Endothelial cell of umbilical vein (primary cell): ENCODE measurements at places on chromosomes 11 and 22.

- no peak for DNase-seq
Observed at GRCh38 chr11:107140983-107141382, 122.7 kb upstream of the GUCY1A2 start.

GRCh38 chr11:98965775-98966174 is 55.0 kb upstream of the CNTN5 start:
- DNase-seq = no peak

DNA sequence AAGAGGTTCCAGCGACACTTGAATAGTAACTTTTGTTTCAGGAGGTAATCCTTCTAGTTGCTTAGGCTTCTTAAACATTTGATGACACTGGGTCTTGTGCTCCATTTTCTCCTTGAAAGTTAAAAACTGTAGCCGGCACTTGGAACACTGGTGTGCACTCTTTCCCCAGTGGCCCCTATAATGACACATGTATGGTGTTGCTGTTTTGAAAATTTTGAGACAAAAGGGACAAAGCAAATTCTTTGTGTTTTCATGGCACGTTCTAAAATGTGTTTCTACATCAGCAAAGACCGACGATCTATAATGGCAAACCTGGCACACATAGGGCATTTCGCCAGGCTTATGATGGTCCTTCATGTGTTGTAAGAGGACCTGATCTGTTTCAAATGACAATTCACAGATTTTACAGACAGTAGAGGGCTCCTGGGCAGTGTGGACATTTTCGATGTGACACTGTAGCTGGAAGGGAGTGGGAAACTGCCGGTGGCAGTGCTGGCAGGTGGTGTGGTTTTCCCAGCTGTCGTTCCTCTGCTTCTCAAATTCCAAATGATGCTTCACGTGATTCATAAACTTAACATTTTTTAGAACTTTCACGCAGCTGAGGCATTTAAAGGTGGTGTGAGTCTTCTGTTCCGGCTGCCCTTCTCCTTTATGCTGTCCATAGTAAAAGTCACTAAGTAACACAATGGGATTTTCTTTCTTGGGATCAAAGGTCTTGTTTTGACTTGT is 20.5 kb downstream of the ZNF280B start:
- DNase-seq = no peak

DNA sequence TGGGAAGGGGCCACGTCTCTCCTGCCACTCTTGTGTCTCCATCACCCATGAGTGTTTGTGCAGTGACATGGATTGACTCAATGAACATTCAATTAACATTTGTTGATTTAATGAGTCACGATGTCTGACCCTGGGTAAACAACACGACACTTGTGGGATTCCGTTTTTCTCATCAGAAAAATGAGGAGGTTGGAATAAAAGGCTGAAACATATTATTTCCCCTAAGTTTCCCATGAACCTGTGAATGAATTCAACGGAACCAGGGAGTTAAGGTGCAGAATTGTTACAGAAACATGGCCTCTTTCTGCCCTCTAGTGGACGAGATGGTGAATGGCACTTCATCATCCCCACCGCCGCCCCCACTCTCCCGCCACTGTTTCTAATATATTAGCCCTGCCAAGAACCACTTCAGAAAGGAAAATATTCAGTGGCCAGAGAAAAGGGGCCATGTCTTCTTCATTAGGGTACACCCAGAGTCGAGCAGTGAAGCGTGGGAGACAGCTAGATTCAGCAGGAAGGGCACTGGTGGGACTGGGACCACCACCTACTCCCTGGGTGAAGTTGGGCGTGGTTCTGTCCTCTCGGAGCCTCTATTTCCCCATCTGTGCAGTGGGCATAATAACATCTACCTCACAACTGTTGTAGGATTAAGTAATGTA is 46.3 kb upstream of the SYT13 start:
- DNase-seq = peak; percentile 51

- DNase-seq = no peak
Observed at GRCh38 chr22:19290400-19291217, 910 bp downstream of the CLTCL1 start.

DNA sequence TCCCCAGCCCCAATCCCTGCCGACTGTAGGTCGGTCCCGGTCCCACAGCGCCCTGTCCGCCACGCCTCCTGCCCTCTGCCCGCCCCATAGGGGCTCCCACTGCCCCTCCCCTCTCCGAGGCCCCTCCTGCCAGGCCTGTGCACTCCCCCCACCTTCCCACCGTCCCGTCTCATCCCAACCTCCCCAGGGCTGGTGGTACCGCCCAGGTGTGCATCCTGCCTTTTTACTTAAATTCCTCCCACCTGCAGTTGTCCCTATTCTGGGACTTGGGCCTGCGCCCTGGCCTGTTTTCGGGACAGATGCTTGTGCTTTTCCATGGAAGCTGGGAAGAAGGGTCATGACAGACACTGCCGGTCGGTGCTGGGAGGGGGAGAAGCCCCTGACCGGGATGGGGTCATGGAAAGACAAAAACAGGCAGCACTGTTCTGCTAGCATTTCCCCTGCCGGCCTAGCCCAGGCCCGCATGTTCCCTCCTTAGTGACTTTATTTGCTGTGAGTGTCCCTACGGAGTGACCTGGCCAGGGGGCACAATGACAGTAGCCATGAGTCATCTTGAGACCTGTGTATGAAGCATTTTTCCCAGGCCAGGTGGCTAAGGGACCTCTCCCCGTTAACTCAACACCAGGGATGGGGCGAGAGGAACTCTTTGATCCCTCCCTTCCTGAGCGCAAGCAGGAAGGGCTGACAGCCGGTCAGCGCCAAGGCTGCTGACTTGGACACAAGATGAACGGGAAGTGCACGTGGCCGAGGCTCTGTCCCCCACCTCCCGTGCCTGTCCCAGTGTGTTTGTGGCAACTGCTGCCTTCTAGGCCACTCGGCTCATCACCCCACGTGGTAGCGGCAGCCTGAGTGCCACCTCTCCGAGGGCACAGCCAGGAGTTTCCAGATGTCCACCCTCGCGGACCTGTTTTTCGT is 7.1 kb downstream of the TBX1 start:
- DNase-seq = no peak

DNA sequence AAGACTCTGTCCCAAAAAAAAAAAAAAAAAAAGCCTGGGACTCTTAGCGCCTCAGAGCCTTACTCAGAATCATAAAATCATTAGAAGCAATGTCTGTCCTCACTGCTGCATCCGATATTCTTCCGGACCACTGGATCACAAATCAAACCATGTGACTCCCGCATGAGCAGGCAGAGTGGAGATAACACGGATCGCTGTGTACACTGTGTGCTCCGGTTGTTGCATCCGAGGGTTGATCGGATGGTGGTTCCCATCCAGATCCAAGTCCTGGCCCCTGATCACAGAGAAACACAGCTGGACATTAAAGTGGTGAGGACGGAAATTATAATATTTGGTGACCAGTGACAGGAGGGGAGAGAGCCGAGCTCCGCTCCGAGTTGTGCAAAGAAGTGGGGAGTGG is 9.7 kb upstream of the TXNRD2 start:
- no peak for DNase-seq

DNA sequence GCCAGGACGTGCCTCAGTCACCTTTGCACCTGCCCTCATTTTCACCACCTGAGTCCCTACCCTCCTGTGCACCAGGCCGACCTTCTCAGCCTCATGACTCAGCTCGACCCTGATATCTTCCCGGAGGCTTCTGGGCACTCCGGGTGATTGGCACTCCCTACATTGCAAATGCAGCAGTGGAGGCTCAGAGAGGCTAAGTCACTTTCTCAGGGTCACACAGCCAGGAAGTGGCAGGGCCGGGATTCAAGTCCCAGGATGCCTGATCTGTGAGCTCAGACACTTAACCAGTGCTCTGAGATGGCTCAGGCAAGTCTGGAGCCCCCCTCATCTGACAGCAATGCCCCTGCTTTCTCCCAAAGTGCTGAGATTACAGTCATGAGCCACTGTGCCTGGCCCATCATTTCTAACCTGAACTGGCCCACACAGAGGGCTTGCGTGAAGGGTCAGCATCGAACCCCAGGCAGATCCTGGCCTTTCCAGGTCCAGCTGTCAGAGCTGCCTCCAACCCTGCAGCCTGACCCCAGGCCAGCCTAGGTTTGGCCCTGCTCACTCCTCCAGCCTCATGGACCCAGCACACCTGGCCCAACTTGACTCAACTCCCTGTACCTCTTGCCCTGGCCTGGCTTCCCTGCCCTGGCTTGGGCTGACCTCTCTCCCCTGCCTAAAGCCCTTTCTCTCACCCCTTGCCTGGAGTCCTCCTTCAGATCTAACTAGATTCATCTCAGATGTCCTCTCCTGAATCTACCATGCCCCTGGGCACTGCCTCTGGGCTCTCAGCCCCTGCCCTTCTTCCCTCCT is 40.7 kb upstream of the RTL6 start:
- no peak for DNase-seq

- DNase-seq = no peak
Observed at GRCh38 chr11:78429660-78430059, 12.0 kb upstream of the GAB2 start.

DNA sequence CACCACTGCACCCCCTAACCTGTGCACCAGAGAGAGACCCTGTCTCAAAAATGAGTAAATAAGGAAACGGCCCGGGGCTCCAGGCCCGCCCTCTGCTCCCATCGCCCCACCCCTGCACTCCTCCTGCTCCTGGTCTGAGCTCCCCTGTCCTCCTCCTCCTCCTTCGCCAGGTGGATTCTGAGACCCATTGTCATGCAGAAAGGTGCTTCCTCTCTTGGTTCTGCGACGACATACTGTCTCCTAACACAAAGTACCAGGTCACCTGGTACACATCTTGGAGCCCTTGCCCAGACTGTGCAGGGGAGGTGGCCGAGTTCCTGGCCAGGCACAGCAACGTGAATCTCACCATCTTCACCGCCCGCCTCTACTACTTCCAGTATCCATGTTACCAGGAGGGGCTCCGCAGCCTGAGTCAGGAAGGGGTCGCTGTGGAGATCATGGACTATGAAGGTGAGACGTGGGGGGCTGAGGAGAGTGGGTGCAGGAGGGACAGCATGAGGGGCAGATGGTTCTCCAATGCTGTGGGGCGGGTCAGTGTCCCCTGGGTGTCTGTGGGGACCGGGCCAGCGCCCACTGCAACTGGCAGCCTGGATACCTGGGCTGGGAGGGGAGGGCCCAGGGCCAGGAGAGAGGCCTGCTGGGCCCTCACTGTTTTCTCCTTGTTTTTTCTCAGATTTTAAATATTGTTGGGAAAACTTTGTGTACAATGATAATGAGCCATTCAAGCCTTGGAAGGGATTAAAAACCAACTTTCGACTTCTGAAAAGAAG is 3.1 kb upstream of the APOBEC3D start:
- DNase-seq = no peak

DNA sequence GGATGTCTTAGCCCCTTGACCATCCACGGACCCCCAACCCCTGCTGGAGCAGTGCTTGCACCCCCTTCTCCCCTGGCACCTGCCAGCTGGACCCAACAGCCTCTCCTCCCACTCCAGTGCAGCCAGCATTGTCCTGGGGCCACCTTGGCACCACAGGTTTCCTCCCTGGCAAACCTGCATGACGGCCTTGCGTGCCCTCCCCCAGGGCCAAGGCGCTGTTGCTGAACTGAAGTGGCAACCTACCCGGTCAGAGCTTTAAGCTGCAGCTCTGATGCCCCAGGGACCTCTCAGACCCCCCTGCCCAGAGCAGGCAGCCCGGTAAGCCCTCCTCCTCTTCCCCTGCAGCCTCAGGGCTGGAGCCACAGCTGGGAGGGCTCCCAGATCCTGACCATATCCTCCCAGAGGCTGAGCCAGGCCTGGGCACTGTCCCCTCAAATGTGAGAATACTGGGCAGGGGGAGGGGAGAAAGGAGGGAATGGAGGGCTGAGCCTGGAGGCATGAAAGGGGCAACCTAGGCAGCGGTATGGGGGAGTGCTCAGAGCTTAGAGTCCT is 1.8 kb upstream of the LRRC75B start:
- DNase-seq = no peak

- no peak for DNase-seq
Observed at GRCh38 chr11:31874631-31875191, 63.6 kb upstream of the PAX6 start.

- peak; percentile 62 for DNase-seq
Observed at GRCh38 chr11:68287419-68287818, 15.6 kb upstream of the C11orf24 start.

- DNase-seq = no peak
Observed at GRCh38 chr11:61994981-61995380, 27.5 kb upstream of the FTH1 start.

- no peak for DNase-seq
Observed at GRCh38 chr11:117570701-117571100, 226.3 kb downstream of the DSCAML1 start.

DNA sequence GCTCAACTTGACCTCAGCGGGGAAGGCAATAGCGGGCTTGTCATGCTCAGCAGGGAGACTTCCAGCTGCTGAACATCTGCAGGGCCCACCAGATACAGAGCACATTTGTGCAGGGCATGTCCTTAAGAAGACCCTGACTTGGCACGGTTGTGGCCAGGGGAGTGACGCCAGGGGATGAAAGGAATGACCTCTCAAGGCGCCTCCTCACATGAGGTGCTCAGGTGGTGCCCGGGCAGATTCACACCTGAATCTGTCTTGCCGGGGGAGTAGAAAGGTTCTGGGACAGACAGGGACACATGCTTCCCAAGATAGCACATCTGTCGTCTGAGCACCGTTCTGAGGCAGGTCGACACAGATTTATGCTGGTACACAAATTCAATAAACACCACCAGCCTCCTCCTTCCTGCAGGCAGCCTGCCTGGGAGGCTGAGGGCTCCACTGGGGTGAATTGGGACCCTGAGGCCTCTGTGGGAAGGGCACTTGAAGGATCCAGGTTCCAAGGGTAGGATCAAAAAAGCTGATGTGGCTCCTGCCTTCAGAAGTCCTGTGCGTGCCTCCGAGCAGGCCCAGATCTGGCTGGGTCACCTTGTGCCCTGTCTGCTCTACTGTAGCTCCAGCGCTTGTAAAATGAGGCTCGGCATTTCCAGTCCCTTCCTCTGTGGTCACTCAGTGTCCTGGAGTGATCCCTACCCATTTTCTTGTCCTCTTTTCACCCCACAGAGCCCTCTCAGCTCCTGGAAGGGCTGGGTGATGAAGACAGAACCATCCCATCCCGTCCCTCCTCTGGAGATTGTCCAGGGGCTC is 49.6 kb upstream of the NECTIN1 start:
- DNase-seq = no peak

- no peak for DNase-seq
Observed at GRCh38 chr11:19817870-19818269, 105.2 kb downstream of the NAV2 start.

GRCh38 chr11:44176546-44177213 is 81.2 kb downstream of the EXT2 start:
- DNase-seq = no peak

- DNase-seq = no peak
Observed at GRCh38 chr11:120063686-120064340, 74.1 kb downstream of the TRIM29 start.

- DNase-seq = no peak
Observed at GRCh38 chr11:83361831-83362230, 75.7 kb upstream of the CCDC90B start.

DNA sequence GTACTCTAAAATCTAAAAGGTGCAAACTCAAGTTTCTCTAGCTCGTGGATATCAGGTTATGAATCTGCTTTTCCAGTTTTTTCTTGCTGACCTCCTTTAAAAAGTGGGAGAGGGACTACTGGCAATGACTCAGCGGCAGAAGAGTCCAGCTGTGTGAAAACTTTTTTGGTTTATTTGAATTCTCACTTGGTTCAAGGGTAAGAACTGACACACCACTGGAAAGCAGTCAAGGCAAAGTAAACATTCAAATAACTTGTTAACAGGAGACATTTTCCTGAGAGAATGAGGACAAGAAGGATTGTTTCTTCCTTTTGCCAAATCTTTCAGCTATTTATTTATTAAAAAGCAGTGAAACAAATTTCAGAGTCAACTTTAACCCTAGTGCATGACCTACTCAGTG is 36.1 kb downstream of the CDON start:
- no peak for DNase-seq
